ENCODE measurements at places on chromosomes 4 and X. TPM values are rescaled to one million over a fixed set of nuclear protein-coding genes. Genes with fewer than 3 reads are reported as not detected.

DNA sequence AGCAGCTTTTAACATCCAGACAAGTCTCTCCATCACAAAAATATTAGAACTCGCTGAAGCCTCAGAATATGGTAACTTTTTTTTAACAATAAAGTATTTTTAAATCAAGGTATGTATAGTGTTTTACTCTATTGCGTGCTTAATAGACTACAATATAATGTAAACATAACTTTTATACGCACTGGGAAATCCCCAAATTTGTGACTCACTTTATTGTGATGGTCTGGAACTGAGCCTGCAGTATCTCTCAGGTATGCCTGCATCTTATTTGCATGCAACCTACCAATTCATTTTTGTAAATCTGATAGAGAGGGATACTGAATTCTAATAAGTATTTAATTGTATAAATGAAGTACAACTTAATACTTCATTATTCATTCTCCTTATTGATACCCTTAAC lies 823.5 kb downstream of the ADGRL3 start:
- H3K27ac ChIP-seq = no peak overlapping the region
- H3K36me3 ChIP-seq = no peaks in the 10 kb centered on the region
- H3K4me1 ChIP-seq = no peaks in the 10 kb centered on the region
- H3K27me3 ChIP-seq = no peaks in the 10 kb centered on the region

TMEM154 gene
- 2.0 TPM for total RNA-seq

ZNF275 gene
- 7.2 TPM for total RNA-seq

MEPE gene
- not detected for total RNA-seq

All from right atrium auricular region (tissue), 2 donors.